Activated naive CD4-positive, alpha-beta T cell (primary cell): ENCODE measurements at places on chromosomes 6 and 20.

GRCh38 chr6:17297271-17298080 is 16.3 kb downstream of the RBM24 start:
- no peak for DNase-seq

DNA sequence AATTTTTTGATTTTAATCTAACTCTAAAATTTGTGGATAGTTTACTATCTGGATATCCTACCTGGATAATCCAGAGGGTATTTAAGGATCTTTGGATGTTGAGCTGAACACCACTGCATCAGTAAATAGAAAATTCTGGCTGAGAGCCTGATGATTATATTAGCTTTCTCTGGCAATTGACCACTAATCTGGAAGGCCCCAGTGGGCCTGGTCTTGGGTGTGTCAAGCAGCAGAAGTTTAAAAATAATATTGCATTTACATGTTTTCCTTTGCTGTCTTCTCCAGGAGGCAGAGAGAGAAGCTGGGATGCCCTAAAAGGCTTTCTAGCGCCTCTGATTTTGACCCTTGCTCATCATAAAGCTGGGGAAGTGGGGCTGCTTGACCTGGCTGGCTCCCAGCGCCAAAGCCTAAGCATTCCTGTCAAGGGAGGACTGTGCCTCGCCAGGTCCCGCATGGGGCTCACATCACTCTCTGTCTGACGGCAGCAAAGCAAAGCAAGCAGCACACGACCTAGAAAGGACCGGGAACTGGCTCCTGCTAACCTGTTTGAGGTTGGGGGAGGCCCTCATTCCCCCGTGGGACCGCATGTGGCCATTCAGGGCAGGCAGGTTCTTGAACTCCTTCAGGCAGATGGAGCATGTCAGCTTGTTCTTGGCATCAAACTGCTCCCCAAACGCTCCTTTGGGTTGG is 46.6 kb upstream of the MRPS10 start:
- no peak for DNase-seq

DNA sequence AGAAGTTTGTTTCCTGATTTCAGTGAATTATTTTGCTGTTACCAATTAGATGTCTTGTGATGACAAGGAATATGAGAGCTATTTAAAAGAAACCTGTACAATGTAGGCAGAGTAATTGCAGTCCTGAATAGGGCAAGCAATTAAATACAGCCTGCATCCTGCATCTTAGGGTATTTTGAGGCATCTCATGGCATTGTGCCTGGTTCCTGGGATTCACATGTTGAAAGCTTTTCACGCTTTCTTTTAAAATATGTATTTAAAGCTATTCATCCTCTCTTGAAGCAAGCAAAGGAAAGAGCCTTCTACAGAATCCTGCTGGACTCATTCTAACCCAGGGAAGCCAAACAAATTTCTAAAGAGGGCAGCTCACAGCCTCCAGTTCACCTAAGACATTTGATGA is 4.7 kb upstream of the RRAGD start:
- DNase-seq: no peak

GRCh38 chr6:109013656-109014305 is 80.9 kb downstream of the SESN1 start:
- DNase-seq: no peak

DNA sequence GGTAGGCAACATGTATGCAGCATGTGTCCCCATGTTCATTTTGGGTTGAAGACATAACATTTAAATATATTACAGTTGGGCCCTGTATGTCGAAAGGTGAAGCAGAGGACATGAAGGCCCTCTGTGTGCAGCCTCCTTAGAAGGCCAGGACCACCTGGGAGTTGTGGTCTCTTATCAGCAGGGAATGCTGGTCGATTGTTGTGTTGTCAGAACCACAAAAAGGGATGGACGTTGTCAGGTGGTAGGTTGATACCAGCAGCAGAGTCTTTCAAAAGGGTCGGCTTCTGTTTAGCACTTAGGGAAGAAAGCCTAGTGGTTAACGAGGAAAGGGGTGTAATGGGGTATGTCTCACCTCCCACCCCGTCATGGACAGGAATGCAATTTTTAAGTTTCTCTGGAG is 67.3 kb upstream of the SLC22A1 start:
- DNase-seq: no peak

GRCh38 chr6:93343476-93343875 is 75.9 kb downstream of the EPHA7 start:
- DNase-seq: no peak

GRCh38 chr20:63329331-63330083 is 31.6 kb downstream of the CHRNA4 start:
- no peak for DNase-seq

- no peak for DNase-seq
Observed at GRCh38 chr6:87384038-87384437, 23.7 kb upstream of the CFAP206 start.

- DNase-seq: no peak
Observed at GRCh38 chr6:27669295-27669623, 196.4 kb upstream of the ZNF184 start.
